ENCODE measurements at places on chromosomes 6 and 20.

GRCh38 chr6:14883921-14884320 is 361.9 kb upstream of the JARID2 start:
- DNase-seq: no peak

GRCh38 chr20:54176610-54177009 is 2.8 kb upstream of the CYP24A1 start:
- no peak for DNase-seq

DNA sequence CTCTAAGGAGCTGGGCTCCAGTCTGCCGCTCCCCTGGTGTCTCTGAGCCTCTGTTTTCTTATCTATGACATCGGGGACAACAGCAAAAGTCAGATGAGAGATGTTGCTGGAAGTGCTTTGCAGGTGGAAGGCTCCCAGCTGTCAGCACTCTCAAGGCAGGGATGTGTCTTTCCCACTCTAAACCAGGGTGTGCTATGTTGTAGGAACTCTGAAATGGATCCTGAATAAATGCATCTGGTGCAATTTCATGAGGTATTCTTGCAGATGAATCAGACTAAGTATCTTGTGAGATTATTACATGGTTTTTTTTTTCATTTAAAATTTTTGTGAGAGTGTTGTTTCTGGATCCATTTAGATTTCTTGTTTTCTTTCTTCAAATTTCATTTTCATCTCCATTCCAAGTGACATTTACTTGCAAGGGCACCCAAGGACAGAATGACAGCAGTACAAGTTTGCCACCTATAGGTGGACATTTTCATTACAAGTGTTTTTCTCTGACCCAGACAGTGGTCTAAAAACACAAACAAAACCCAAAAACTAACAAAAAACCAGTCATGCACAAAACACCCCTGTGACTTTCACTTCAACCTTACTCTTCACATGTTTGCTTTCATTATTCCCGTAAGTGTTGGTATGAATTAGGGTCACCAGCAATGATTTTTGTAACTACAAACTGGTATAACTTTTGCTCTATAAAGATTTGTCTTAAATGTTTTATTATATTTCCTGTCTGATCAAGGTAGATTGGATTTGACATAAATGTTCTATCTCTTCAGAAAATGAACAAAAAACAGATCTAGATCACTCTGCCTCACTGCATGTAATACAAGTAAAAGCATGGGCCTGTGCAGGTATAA is 14.7 kb upstream of the SIM1 start:
- DNase-seq: peak; percentile 57

DNA sequence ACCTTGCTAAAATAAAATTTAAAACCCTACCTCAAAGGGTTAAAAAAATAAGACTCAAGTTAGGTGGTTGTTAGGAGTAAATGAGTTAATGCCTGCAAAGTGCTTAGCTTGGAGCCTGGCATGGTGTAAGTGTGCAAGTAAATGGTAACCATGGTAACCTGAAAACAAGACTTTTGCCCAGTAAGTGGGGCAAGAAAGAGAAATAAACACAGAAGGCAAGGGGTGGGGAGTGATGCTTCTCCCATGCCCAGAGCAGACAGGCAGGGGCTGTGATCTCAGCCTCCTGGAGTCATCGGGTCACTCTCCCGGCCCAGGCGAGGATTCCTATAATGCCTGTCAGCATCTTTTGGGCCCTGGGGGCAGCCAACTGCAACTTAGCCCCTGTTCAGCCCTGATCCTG is 59.2 kb upstream of the SLC32A1 start:
- no peak for DNase-seq

- no peak for DNase-seq
Measured at GRCh38 chr20:50217207-50217949, 26.7 kb downstream of the CEBPB start.

GRCh38 chr6:83152913-83153312 is 40.2 kb downstream of the PGM3 start:
- no peak for DNase-seq

DNA sequence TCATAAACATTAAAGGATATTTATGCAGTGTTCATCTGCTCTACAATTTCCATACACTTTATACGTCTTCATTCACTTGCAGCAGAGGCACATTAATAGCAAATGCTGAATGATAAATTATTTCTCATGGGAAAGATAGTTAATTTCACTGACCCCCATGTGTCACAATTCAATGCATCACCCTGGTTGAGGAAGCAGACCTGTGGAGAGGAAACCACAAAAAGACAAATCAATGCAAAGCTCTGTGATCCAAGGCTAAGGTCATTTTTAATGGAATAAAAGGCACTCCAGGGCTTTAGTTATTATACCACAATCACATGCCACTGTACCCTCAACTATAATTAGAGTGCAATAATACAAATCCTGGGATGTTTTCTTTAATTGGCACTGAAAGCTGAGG is 40.3 kb upstream of the TENT5A start:
- DNase-seq: no peak

GRCh38 chr6:14286144-14286543 is 168.6 kb downstream of the CD83 start:
- no peak for DNase-seq

DNA sequence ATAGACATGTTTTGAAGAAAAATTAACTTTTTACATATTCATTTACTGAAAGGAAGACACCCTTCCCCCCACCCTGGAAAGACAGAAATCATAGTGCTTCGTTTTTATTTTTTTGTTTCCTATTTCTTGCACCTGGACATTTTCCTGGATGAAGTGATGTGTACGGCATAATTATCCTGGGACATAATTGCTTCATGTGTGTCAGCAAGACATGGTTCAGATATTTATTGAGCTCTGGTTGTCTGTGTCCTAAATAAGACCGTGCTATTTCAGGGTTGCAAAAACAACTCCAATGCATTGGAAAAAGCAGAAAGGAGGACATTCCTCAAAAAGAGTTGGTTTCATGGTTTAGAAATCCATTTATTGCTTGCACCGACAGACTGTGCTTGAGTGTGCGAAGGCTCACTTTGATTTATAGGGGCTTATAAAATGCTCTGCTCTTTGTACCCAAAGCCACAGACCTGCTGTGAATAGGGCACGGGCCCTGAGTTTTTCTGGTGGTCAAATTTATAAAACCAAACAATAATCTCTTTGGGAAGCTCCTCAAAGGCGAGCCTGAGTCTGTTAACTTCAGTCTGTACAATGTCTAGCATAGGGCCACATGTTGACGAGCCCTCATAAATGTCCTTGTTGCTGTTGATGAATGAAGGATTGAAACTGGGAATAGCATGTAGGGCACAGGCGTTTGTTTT is 179.5 kb downstream of the SOX4 start:
- no peak for DNase-seq

GRCh38 chr6:113903666-113904330 is 46.7 kb downstream of the MARCKS start:
- no peak for DNase-seq

DNA sequence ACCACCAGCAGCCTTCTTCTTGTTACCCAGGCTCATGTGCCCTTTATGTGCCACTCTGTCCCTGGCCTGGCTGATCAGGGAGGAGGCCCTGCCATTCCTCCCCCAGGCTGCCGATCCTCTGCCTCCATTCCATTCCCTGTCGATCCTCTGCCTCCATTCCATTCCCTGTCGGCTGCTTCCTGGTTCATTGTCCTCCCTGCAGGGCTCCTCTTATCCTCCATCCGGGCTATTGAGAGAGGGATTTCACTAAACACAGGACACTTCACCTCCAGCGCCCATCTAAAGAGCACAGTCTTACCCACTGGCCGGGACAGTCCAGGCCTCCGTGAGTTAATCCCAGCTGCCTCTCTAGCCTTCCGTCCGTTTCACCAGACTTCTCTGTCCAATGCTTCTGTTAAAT is 7.7 kb upstream of the TTLL2 start:
- no peak for DNase-seq

DNA sequence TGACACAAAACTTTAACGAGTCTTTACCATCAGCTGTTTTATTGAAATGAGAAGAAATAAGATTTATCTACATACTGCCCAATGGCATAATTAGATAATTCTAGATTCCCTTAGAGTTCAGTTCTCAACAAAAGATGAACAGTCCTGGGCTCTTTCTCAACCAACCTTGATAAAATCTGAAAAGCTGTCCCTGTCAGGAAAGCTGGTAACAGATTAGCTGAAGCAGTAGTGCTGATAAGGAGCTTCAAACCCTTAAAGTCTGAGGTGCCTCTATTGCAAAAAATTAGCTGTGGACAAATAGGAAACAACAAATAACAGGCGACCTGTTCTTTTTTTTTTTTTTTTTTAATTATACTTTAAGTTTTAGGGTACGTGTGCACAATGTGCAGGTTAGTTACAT is 35.9 kb upstream of the FAM135A start:
- no peak for DNase-seq

GRCh38 chr6:135397172-135397952 is 100.2 kb downstream of the AHI1 start:
- no peak for DNase-seq

DNA sequence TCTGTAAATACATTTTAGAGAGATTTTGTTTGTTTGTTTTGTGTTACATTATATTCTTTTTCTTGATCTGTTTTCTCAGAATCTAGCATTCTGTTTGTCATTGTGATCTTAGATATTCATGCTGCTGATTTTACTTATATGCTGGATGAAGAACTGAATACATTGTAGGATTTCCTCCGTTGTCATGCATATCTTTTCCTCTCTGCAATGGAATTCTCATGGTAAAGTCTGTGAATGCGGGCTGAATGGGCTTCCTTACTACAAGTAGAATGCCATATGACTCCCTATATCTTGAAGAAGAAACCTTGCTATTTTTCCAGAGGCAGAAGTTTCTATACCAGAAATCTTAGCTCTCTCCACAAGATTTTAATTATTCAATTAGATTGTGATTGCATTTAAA is 2.4 kb upstream of the DEFB114 start:
- no peak for DNase-seq

- DNase-seq: no peak
Measured at GRCh38 chr20:59661153-59661552, 56.8 kb downstream of the PHACTR3 start.

DNA sequence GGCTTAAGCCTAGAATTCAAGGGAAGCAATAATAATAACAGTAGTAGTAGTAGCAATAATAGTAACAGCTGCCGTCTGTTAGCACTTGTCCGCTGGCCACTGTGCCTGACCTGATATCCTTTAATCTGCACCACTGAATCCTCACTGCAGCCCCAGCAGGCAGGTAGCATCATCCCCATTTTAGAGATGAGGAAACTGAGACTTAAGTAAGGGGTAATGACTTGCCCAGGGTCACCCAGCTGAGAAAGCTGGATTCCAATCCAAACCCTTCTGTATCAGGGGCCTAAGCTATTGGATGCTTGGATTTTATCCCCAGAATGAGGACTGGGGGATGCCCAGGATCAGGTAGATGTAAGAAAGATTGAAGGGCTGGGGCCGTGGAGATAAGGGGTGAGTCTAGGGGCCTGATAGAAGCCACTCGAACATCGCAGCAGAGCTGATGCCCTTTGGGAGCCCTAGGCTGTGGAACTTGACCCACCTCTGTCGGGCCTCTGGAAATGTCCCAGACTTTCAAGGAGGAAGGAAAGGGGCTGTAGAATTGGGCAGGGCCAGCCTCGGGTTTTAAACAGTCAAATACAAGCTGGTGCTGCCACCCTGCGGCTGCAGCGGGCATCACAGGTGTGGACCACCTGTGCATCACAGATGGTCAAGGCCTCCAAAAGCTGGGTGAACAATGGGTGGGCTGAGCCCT is 102.1 kb upstream of the MYL9 start:
- DNase-seq: no peak

- DNase-seq: no peak
Measured at GRCh38 chr6:41269716-41270115, 16.8 kb downstream of the TREM1 start.

GRCh38 chr20:4944518-4945313 is 56.6 kb downstream of the SLC23A2 start:
- DNase-seq: no peak
